ENCODE measurements at places on chromosomes 16 and 17. TPM values are rescaled to one million over a fixed set of nuclear protein-coding genes. Genes with fewer than 3 reads are reported as not detected.

DNA sequence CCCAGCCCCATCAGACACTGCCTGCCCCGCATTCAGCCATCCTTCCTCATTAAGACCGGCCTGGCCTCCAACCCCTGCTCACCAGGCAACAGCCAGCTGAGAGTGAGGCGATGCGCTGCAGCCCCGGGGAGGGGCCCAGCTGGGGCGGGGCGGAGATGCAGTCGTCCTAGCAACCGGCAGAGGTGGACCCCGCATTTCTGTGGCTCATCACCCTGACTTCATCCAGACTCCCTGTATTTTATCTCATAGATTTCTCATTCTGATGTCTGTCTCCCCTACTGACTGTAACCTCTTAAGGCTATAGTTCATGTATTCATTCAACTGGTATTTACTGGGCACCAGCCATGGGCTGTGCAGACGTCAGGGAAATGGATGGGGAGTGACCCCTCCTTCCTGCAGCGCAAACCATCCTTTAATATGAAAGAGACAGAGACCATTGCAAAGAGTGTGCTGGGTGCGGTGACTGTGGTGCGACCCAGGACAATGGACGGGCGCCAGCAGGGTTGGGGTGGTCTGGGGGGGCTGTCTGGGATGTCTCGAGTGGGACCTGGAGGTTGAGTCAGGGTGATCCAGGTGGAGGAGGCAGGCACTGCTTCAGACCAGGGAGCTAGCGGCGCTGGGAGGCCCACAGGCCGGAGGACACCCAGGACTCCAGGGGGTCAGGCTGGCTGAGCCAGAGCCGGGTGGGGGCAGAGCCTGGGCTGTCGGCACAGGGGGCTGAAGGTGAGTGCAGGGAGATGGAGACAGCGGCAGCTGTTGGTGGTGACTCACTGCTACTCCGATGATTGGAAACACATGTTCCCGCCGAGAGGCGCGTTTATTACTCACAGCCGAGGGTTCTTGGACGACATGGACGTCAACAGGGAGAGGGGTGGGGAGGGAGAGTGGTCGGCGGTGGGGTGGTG lies 10.5 kb upstream of the TIMP2 start:
- DNase-seq = no peak

- DNase-seq = no peak
Observed at GRCh38 chr17:29155227-29155965, 24.8 kb downstream of the MYO18A start.

- DNase-seq = no peak
Observed at GRCh38 chr17:18246880-18247612, 11.5 kb downstream of the FLII start.

HOXB3 gene
- 170 TPM for polyA plus RNA-seq

- no peak for DNase-seq
Observed at GRCh38 chr17:67021743-67022450, 22.5 kb upstream of the CACNG1 start.

GRCh38 chr17:28404007-28404406 lies 2.0 kb downstream of the SLC46A1 start:
- no peak for DNase-seq

LRRC46 gene
- 2.3 TPM for polyA plus RNA-seq

- DNase-seq = no peak
Observed at GRCh38 chr16:75550211-75550662, 5.8 kb downstream of the TMEM231 start.

C17orf107 gene
- 2.2 TPM for polyA plus RNA-seq

- DNase-seq = no peak
Observed at GRCh38 chr17:50547736-50548083, 736 bp downstream of the SPATA20 start.

DNA sequence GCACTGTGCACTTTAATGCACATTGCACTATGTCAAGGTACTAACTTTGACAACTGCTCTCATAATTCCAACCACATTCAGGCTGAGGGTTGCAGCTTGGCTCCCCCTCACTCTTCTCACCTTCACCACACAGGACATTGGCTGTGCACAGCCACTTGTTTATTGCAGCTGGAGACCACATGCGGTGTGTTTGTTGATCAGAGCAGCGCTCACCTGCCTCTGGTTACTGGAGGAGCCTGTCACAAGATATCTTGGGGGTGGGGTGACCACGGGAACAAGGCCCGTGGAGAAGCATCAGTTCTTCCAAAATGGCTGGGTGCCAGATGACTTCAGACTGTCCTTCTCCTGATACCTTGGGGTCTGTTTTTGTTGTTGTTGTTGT lies 10.6 kb upstream of the CCL5 start:
- DNase-seq = no peak

DNA sequence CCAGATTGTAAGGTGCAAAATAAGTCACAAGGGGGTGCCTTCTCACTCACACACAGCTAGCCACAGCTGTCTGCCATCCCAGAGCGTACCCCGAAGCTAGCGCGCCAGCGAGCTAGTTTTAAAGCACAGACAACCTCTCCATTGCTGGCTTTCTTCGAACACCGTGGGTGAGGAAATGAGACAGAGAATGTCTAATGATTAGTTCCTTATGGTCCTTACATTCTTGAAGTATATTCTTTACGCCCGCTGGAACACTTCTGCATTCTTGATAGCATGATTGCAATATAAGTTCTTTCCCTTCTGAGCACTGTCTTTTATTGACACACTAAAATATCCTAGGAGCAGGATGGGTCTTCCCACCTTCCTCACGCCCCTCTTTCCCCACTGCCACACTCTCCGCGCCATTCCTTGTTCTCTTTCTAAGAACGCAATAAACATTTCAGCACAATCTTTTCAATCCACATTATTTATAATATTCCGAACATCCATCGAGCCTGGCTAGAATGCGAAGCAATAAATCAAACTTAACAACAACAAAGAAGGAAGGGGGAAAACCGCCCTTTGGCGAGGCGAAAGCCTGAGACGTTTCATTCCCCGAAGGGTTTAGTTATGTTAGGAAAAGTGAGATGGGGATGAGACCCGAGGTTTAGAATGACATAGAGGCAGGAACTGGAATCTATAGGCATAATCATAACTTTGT lies 251.3 kb downstream of the NTN1 start:
- no peak for DNase-seq

CLEC10A gene
- 1.2 TPM for polyA plus RNA-seq

DNA sequence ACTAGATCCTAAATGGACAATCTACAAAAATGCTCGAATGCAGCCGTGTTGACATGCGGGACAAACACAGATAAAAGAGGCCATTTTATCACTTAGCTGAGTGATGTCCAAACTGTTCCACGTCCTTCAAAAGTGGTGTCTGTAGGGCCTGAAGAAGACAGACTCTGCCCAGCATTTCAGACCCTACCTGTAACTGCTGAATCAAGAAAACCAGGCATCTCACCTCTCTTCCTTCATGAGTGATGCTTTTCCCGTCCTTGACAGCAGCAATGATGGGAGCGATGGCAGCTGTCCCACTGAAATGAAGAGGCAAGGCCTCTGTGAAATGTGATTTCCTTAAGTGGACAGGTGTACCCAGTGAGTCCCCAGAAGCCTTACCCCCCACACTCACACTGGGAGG lies 12.3 kb downstream of the ELAC2 start:
- no peak for DNase-seq

GRCh38 chr16:73504591-73505575 lies 457.0 kb upstream of the ZFHX3 start:
- no peak for DNase-seq

RANBP10 gene
- polyA plus RNA-seq = 21.4 TPM

GRCh38 chr16:54123766-54124165 lies 162.8 kb downstream of the IRX3 start:
- no peak for DNase-seq

SULT1A2 gene
- polyA plus RNA-seq = 2.2 TPM

Measured in left renal pelvis (tissue), 4 donors.